Vagina (tissue), 2 donors: ENCODE measurements at places on chromosomes 5 and 9. TPM values are rescaled to one million over a fixed set of nuclear protein-coding genes. Genes with fewer than 3 reads are reported as not detected.

The PCDHB16 gene
- 12.3 TPM for total RNA-seq

The TJP2 gene
- 68.3 TPM for total RNA-seq

The PLPPR1 gene
- not detected for total RNA-seq

The OBP2A gene
- total RNA-seq, result not detected

The KIAA0825 gene
- total RNA-seq, result 2.5 TPM

The FOXD4L6 gene
- total RNA-seq, result not detected

The CD74 gene
- 530 TPM for total RNA-seq

The NR2F1 gene
- 97.2 TPM for total RNA-seq

DNA sequence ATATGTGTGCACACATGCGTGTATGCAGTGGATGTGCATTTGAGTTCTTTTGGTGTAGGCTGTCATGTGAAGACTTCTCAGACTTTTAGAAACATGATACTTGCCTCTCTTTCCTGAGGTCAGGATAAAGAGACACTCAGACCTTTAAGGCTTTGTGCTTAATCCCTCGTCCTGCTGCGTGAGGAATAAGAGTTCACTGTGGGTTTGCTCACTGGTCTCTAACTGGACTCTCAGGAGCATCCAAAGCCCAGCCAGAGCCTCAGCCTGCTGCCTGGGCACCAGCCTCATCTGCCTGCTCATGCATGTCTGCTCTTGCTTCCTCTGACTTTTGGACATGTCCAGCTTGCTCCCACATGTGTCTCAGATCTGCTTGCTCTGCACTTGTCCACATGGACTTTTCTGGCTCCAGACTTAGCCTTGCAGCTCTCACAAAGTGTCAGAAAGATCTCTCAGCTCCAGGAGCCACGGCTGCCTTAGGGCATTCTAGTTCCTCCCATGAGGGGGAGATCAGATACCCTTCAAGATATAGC is 65.1 kb upstream of the ZNF366 start:
- H3K4me3 ChIP-seq, result no peak overlapping the region
- H3K27me3 ChIP-seq, result no peaks in the 10 kb centered on the region
- no peak overlapping the region for H3K27ac ChIP-seq
- H3K4me1 ChIP-seq, result no peaks in the 10 kb centered on the region

DNA sequence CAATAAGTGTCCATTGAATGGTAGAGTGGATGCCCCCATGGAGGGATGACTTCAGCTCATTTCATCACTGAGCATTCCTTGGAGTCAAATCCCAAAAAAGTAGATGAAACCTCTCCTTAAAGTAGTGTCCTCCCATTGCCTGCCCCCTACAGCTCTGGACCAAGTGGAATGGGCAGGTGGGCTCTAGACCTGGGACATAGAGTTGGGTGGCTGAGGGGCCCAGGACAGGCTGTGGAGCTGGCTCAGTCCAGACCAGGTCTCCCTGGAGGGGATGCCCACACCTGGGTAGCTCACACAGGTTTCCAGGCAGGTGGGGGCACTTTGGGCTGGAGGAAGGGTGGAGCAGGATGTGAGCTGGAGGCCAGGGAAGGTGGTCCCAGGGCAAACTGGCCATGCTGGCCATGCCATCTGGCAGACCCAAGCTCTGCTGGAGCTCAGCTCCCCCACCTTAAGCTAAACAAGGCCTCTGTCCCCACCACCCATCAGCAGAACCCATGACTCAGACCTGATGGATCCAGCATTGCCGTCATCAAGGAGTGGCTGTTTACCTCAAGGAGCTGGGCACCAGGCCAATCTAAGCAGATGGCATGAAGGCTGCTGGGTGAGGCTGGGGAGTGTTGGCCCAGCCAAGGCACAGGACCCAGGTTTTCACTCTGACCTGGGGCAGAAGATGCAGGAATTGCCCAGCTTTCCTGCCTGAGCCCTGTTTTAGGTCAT is 6.2 kb upstream of the SPINK4 start:
- no peaks in the 10 kb centered on the region for H3K27me3 ChIP-seq
- H3K27ac ChIP-seq, result peak overlapping the region; percentile 63
- H3K4me1 ChIP-seq, result no peaks in the 10 kb centered on the region
- no peaks in the 10 kb centered on the region for H3K36me3 ChIP-seq

DNA sequence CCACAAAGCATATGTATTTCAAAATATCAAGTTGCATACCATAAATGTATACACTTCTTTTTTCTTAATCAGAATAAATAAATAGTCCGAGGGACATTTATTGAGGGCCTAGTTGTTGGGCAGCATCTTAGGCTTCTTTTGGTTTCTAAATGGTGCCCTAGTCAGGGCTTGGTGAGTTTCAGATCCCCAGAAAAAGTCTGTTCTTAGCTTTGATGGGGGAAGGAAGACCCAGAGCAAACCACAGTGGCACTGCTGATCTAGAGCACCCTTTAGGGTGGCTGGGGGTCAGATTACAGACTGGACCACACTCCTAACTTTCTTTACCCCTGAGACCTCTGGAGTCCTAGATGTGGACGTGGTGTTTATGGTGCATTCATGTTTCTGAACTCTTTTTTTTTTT is 97.8 kb downstream of the C9orf152 start:
- H3K36me3 ChIP-seq, result no peaks in the 10 kb centered on the region
- no peak for DNase-seq
- H3K4me1 ChIP-seq, result peaks cover 2% of the 10 kb centered on the region

DNA sequence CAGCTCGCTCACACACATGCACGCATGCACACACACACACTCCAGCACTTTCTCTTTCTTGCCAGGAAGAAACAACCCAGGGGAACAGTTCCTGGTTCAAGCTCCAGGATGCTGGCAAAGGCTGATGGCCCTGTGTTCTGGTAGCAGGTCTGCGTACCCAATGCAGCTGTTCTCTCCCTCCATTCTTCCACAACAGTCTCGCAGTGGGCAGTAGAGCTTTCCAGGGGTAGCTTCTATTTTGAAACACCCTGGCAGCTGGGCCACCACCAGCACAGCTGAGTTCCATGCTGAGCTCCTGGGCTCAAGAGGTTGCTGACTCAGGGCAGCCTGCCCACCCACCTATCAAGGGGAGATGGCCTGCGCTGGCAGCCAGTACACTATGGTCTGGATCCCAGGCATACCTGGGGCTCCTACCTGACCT is 4.7 kb downstream of the VDAC1 start:
- H3K27ac ChIP-seq, result no peak overlapping the region
- peaks cover 79% of the 10 kb centered on the region for H3K4me1 ChIP-seq
- no peaks in the 10 kb centered on the region for H3K27me3 ChIP-seq
- no peak for DNase-seq
- H3K4me3 ChIP-seq, result no peak overlapping the region

DNA sequence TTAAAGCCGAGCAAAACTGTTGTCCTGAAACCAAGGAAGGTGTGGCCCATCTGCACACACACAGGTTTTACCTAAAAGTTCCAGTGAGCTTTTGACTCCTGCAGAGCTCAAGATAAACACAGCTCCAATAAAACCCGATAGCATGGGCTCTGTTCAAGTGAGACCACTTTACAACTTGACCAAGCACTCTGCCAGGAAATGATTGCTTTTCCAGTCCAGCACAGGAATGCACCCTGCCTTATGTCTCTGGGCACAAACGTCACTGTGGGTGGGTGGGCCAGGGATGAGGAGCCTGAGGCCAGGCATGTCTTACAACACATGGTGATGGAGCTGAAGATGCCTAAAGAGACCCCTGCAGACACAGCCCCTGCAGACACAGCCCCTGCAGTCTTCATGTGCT is 115.3 kb downstream of the ROR2 start:
- no peaks in the 10 kb centered on the region for H3K36me3 ChIP-seq
- no peak overlapping the region for H3K27ac ChIP-seq
- no peak overlapping the region for H3K4me3 ChIP-seq
- H3K27me3 ChIP-seq, result no peaks in the 10 kb centered on the region

GRCh38 chr5:176371621-176372539 is 6.6 kb downstream of the ARL10 start:
- no peak for DNase-seq
- H3K4me3 ChIP-seq, result no peak overlapping the region
- no peak overlapping the region for H3K27ac ChIP-seq

DNA sequence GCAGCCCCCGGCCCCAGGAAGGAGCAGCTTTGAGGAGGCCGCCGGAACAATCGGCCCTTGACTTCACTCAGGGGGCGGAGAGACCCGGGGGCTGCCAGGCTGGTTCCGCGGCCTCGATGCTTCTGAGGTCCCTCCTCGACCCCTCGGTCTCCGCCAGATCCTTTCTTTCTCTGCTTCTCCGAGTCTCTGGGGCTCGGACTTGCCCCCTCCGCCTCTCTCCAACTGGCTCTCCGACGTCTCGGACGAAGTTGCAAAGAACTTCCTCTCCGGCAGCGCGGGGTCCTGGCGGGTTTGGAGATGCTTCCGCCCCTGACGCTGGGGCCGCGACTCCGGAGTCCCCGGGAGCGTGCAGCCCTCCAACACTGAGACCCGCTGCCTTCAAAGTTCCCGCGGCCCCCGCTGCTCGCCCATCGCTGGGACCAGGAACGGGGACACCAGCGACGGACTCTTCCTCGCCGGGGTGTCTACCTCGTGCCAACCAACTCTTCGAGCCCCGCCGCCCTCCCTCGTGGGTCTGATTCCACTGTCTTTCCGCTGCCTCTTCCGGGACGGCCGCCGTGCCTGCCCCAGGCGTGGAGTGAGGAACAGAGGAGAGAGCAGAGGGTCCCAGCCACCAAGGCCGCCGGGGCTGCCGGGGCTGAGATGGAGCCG is 7.0 kb downstream of the PAX5 start:
- H3K27ac ChIP-seq, result no peak overlapping the region
- no peaks in the 10 kb centered on the region for H3K36me3 ChIP-seq
- peak overlapping the region; percentile 45 for H3K4me3 ChIP-seq
- DNase-seq, result no peak
- peaks cover 41% of the 10 kb centered on the region for H3K27me3 ChIP-seq

DNA sequence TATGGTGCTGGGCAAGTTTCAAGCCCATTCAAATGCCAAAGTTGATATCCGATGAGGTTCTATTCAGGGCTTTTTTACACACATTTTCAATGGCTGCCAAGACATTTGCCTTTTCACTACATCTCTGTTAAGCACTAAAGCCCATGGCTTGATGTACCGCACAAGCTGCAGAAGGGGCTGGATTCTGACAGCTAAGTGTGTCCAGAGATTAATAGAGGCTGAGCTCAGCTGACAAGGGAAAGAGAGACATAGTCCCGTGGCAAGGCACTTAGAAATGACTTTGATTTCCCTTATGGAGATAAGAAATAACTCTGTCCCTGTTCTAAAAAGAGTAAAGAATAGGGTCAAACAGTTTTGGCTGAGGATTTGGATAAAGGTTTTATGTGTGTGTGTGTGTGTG is 198.6 kb downstream of the DMRT2 start:
- H3K27ac ChIP-seq, result no peak overlapping the region
- DNase-seq, result no peak
- H3K4me3 ChIP-seq, result no peak overlapping the region
- H3K4me1 ChIP-seq, result no peaks in the 10 kb centered on the region
- no peaks in the 10 kb centered on the region for H3K36me3 ChIP-seq

GRCh38 chr5:141883892-141884318 is 5.7 kb upstream of the PCDH1 start:
- no peak overlapping the region for H3K27ac ChIP-seq
- no peak overlapping the region for H3K4me3 ChIP-seq
- peaks cover 2% of the 10 kb centered on the region for H3K4me1 ChIP-seq
- no peak for DNase-seq
- peaks cover 13% of the 10 kb centered on the region for H3K27me3 ChIP-seq

- H3K27me3 ChIP-seq, result no peaks in the 10 kb centered on the region
- no peaks in the 10 kb centered on the region for H3K4me1 ChIP-seq
- no peak overlapping the region for H3K27ac ChIP-seq
- no peak for DNase-seq
- no peaks in the 10 kb centered on the region for H3K36me3 ChIP-seq
- H3K4me3 ChIP-seq, result no peak overlapping the region
Measured at GRCh38 chr5:106097340-106097739, 1573.4 kb downstream of the EFNA5 start.

DNA sequence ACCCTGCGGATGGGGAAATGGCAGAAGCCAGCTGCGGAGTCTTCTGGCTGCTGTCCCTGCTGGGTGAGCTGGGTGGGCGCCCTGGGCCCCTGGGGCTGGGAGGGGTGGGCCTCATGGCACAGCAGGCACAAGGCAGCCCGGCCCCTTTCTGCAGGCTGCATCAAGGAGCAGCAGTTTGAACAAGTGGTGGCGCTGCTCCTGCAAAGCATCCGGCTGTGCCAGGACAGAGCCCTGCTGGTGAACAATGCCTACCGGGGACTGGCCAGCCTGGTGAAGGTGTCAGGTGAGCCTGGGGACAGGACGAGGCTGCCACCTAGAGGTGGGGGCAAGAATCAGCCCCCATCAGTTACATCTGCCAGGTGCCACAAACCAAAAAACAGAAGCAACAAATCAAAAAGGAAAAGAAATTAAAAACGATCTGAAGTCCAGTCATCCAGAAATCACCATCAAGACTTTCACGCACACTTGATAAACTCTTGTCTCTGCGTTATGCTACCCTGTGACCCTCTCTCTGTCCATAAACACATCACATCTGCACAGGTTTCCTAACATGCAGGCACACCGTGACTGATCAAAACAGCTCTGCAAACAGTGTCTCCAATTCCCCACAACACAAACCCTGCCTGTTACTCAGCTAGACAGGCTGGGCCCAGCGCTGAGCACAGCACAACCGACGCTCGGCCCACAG is 13.9 kb downstream of the REXO4 start:
- peaks cover 36% of the 10 kb centered on the region for H3K36me3 ChIP-seq
- no peak overlapping the region for H3K27ac ChIP-seq
- no peak for DNase-seq
- H3K4me1 ChIP-seq, result no peaks in the 10 kb centered on the region
- no peaks in the 10 kb centered on the region for H3K27me3 ChIP-seq
